ENCODE measurements at places on chromosomes 6 and 20.

GRCh38 chr20:21154692-21155091, 28.8 kb downstream of the KIZ start:
- H3K4me1 ChIP-seq: no peaks in the 10 kb centered on the region
- DNase-seq: no peak
- peaks cover 12% of the 10 kb centered on the region for H3K36me3 ChIP-seq
- no peaks in the 10 kb centered on the region for H3K27me3 ChIP-seq
- no peak overlapping the region for H3K27ac ChIP-seq
- no peak overlapping the region for H3K4me3 ChIP-seq

GRCh38 chr6:7373739-7374138, 15.8 kb downstream of the CAGE1 start:
- no peak for DNase-seq
- no peak overlapping the region for H3K27ac ChIP-seq
- no peaks in the 10 kb centered on the region for H3K4me1 ChIP-seq
- no peaks in the 10 kb centered on the region for H3K36me3 ChIP-seq

- DNase-seq: no peak
- peaks cover 14% of the 10 kb centered on the region for H3K27me3 ChIP-seq
- no peak overlapping the region for H3K27ac ChIP-seq
- H3K4me3 ChIP-seq: no peak overlapping the region
These were observed 348.3 kb downstream of the DHX35 start for GRCh38 chr20:39310363-39310995.

- no peaks in the 10 kb centered on the region for H3K36me3 ChIP-seq
- no peaks in the 10 kb centered on the region for H3K27me3 ChIP-seq
- no peak overlapping the region for H3K27ac ChIP-seq
- DNase-seq: peak; percentile 83
- no peak overlapping the region for H3K4me3 ChIP-seq
- H3K4me1 ChIP-seq: peaks cover 1% of the 10 kb centered on the region
These were observed 1.4 kb upstream of the EPM2A start for GRCh38 chr6:145736661-145737144.

- no peaks in the 10 kb centered on the region for H3K27me3 ChIP-seq
- no peak overlapping the region for H3K27ac ChIP-seq
- H3K4me1 ChIP-seq: peaks cover 3% of the 10 kb centered on the region
- H3K36me3 ChIP-seq: peaks cover 3% of the 10 kb centered on the region
These were observed 3.8 kb upstream of the ECHDC1 start for GRCh38 chr6:127347178-127347577.

DNA sequence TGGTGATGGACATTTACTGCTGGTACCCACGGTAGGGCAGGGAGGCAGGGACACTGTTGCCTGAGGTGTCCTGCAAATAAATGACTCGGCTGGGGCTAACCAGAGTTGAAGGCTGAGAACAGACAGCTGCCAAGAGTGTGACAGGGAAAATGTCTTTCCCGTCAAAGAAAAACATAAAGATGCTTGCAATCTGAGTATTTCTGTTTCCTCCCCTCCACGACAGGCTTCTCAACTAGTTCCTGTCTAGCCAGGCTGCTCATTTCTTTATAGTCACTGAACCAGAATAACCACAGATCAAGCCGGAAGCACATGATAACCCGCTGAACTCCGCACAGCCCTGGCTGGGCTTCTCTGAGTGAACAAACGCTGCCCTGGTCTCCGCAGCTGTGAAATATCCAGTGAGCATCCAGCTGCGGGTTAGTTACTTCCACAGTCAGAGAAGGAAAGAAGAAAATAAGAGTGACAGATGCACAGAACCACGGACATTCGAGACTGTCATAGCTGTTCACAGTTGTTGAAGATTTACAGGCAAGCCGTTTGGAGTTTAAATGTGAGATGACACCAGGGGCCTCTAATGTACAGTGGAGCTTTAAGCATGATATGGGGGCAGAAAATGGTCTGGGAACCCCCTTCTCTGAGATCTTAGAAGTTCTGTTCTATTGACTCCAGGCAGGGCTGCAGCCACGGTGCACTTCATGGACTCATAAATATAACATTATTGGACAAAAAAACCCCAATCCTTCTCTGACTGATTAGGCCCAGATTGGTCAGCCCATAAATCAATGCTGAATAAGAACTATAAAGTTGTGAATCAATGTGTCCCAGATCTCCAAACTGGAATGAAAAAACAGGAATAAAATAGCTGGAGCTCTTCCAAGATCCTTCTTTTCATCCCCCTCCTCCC, 299.9 kb upstream of the SUPT3H start:
- H3K27ac ChIP-seq: peak overlapping the region; percentile 88
- H3K36me3 ChIP-seq: no peaks in the 10 kb centered on the region
- peaks cover 2% of the 10 kb centered on the region for H3K4me1 ChIP-seq
- no peaks in the 10 kb centered on the region for H3K27me3 ChIP-seq
- H3K4me3 ChIP-seq: no peak overlapping the region

GRCh38 chr6:158782432-158783166, 36.6 kb downstream of the EZR start:
- no peak for DNase-seq
- H3K4me3 ChIP-seq: no peak overlapping the region
- H3K4me1 ChIP-seq: peaks cover 7% of the 10 kb centered on the region
- no peaks in the 10 kb centered on the region for H3K27me3 ChIP-seq
- H3K36me3 ChIP-seq: peaks cover 23% of the 10 kb centered on the region

GRCh38 chr6:92879526-92879925, 539.8 kb downstream of the EPHA7 start:
- no peak overlapping the region for H3K4me3 ChIP-seq
- no peaks in the 10 kb centered on the region for H3K36me3 ChIP-seq
- no peaks in the 10 kb centered on the region for H3K4me1 ChIP-seq

GRCh38 chr6:162773996-162774395, 46.2 kb downstream of the PACRG start:
- no peak overlapping the region for H3K4me3 ChIP-seq
- no peak for DNase-seq
- no peaks in the 10 kb centered on the region for H3K27me3 ChIP-seq
- no peaks in the 10 kb centered on the region for H3K36me3 ChIP-seq
- no peaks in the 10 kb centered on the region for H3K4me1 ChIP-seq
